ENCODE measurements at places on chromosomes 5 and 9.

GRCh38 chr5:176180781-176181180 is 57.4 kb upstream of the SIMC1 start:
- DNase-seq = no peak

DNA sequence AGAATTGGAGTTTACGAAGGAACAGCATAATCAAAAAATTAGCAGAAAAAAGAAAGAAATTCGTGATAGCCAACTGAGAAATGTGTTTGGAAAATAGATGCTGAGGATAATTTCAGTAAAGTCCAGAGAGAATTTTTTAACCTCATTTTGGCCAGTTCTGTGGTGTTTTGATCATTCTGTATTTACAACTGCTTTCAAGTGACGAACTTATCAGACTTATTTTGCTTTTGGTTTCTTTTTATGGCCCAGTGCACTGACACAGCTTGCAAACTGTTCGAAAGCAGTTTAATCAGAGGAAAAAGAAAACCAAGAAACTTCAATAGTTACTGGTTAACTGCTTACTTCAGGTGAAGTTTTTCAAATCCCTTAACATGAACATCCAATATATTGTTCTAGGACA is 1.9 kb downstream of the SDHA start:
- no peak for DNase-seq

GRCh38 chr5:111676466-111676865 is 80.5 kb downstream of the NREP start:
- no peak for DNase-seq

DNA sequence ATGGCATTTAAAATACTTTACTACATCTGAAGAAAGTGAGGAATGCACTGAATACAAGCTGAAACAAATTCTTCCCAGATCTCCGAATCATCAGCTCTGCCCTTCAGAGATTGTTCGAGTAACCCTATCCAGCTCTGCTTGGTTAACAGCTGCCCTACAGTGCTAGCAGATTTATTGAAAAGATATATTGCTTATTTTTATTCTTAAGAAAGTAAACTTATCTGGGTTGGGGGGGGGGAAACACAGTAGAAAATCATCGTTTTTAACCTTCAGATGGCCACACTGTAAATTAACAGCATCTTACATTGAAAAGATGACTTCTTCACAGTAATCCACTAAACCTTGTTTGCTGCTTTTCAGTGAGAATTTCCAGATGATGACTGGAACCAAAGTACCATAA is 210.8 kb downstream of the NFIB start:
- no peak for DNase-seq

GRCh38 chr5:149382517-149383220 is 3.6 kb upstream of the IL17B start:
- no peak for DNase-seq

- no peak for DNase-seq
These were observed 9.9 kb downstream of the HNRNPH1 start for GRCh38 chr5:179613460-179614071.

GRCh38 chr5:96936431-96937320 is 796 bp downstream of the LNPEP start:
- peak; percentile 33 for DNase-seq

DNA sequence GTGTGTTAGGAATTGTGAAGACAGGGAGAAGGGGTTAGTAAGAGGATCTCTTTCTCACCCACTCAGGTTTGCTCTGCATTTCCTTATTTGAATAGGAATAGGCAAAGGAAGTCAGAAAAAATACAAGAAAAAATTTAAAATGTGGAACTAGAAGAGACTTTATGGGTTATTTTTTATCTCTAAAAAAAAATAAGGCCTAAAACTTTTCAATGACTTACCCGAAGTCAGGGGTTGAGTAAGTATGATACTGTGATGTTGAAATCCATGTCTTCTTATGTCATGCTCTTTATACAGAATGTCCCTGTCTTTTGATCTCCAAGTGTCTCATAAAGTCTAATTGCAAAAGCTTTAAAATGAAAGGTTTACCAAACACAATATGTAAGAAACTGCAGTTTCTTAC is 148.3 kb upstream of the PIK3R1 start:
- no peak for DNase-seq

DNA sequence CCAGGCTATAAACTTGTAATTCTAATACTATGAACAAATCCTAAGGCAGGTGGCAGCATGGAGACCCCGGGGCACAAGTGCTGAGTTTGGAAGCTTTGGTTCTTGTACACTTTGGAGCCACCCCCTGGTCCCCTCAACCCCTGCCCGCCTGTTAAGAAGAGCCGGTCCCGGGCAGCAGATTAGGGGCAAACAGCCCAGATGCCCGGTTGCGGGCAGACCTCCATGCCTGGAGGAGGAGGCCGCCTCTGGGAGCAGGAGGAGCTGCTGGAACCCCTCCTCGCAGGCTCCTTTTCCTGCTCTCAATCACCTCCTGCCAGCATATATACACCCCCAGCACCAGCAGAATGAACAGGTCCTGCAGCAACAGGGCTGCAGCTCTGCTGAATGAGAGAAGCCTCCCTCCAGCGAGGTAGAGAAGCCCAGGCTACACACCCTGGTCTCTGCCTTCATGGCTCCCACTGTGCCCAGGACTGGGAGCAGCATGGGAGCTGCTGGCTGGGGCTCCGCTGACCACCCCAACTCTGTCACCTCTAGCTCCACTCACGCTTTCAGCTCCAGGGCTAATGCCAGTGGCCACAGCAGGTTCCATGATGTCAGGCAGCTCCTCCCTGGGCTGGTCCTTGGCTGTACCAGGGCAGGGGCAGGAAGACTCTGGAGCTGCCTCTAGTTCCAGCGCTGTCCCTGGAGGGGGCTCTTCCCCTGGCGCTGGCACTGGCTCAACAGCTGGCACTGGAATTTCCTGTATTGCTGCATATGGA is 1713.5 kb upstream of the ACO1 start:
- no peak for DNase-seq

- no peak for DNase-seq
These were observed 79.4 kb downstream of the CAAP1 start for GRCh38 chr9:26813247-26813646.

- DNase-seq = no peak
These were observed 6.8 kb upstream of the FEM1C start for GRCh38 chr5:115551415-115551814.

DNA sequence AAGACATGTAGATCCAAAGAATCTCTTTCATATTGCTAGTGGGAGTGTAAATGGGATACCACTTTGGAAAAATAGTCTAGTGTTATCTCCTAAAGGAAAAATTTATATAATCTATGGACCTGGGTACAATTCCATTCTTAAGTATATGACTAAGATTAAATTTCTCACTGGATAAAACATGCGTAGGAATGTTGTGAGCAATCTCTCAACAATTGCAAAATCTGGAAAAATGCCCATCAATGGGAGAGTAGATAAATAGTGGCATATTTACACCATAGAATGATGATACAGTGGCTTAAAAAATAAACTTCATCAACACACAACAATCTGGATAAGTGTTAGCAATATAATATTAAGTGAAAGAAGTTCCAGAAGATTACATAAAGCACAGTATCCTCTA is 469.5 kb downstream of the MAN2A1 start:
- DNase-seq = no peak

GRCh38 chr5:75509956-75510355 is 1.5 kb downstream of the CERT1 start:
- DNase-seq = no peak

GRCh38 chr5:175517824-175518450 is 39.6 kb downstream of the SFXN1 start:
- DNase-seq = no peak

DNA sequence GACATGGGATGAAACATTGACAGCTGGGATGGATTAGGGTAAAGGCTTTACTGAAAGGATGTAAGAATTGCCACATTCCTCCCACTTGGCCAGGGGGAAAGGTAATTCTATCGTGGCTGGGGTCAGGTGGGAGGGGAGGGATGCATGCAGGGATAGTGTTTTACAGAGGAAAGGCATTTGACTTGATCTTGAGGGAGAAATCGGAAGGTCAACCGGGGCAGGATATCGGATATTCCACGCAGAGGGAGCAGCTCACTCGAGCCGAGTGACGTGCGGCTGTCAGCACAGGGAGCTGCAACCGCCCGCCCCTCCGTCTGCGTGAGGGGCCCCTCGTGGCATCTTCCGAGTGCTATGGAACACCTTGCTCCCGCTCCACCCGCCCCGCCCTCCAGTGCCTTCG is 63.4 kb upstream of the ADAMTS2 start:
- no peak for DNase-seq

Measured in T-cell (primary cell).